ENCODE measurements at places on chromosomes 6 and 20.

GRCh38 chr6:170151804-170152123 is 139.1 kb downstream of the DLL1 start:
- no peak for DNase-seq

GRCh38 chr6:22880686-22881433 is 311.5 kb downstream of the HDGFL1 start:
- no peak for DNase-seq

GRCh38 chr6:159038914-159039884 is 5.6 kb downstream of the TAGAP start:
- no peak for DNase-seq

- no peak for DNase-seq
Observed at GRCh38 chr20:5977223-5977622, 26.8 kb downstream of the MCM8 start.

DNA sequence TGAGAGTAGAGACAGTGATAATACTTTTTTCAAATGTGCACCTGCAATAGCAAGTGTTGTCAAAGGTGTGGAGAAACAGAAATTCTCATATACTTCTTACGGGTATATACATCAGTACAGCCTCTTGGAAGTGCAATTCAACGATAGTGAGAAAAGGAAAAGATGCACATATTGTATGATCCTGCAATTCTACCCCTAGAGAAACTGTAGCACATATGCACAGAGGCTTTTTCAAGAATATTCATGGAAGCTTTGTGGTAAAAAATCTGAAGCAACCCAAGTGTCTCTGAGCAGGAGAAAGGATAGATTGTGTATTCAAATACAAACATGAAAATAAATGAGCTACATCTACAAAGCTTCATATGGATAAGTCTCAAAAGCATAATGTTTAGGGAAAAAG is 94.7 kb upstream of the PREP start:
- no peak for DNase-seq

DNA sequence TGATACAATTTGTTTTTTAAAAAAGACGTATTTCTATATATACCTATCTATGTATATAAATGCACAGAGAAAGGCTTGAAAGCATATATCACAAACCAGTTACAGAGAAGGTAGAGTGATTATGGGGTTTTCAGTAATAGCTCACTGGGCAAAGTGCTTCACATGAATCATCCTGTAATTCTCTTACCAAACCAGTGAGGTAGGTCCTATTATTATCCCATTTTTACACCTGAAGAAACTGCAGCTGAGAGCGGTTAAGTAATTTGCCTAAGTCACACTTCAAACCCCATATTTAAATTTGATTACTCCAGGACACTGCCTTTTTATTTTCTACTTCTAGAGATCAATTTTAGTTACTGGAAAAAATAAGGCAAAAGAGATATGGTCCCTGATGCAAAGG is 4.4 kb downstream of the GSS start:
- no peak for DNase-seq

GRCh38 chr6:124798942-124799496 is 163.2 kb upstream of the RNF217 start:
- no peak for DNase-seq

DNA sequence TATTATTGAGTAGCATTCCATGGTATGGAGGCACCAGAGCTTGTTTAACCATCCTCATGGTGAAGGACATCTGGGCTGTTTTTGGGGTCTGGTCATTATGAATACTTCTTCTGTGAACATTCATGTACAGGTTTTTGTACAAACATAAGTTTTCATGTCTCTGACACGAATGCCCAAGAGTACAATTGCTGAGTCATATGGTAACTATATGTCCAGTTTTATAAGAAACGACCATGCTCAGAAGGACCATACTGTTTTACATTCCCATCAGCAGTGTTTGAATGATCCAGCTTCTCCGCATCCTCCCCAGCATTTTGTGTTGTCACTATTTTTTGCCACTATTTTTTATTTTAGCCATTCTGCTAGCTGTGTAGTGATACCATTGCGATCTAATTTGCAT is 188.6 kb downstream of the KHDC1L start:
- no peak for DNase-seq

Measured in activated CD4-positive, alpha-beta T cell treated with anti-CD3 and anti-CD28 coated beads, Interleukin-2, amount 50 U/mL, for 48 hours (primary cell).